ENCODE measurements at places on chromosomes 5 and 9.
A peak's percentile ranks its signal among the peaks of the same experiment; 100 is the strongest.

GRCh38 chr9:25681266-25681665, 3.0 kb upstream of the TUSC1 start:
- DNase-seq: no peak

DNA sequence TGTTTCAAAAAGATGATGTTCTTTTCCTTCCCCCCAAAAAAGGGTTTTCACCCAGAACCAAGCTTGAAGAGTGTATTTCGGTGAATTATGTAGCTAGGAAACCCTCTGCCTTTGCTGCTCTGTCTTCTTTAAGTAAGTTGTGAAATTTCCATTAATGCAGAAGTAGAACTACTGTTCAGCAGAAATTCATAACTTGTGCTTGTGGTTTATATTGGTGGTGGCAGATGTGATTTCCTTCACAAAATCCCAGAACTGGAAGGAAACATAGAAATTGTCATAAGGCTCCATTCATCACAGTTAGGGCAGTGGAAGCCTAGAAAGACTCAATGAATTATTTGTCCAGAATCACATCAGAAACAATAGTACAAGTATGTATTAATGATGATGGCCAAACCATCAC, 42.1 kb upstream of the DAB2 start:
- no peak for DNase-seq

- no peak for DNase-seq
Observed at GRCh38 chr9:130995086-130996011, 13.6 kb upstream of the LAMC3 start.

DNA sequence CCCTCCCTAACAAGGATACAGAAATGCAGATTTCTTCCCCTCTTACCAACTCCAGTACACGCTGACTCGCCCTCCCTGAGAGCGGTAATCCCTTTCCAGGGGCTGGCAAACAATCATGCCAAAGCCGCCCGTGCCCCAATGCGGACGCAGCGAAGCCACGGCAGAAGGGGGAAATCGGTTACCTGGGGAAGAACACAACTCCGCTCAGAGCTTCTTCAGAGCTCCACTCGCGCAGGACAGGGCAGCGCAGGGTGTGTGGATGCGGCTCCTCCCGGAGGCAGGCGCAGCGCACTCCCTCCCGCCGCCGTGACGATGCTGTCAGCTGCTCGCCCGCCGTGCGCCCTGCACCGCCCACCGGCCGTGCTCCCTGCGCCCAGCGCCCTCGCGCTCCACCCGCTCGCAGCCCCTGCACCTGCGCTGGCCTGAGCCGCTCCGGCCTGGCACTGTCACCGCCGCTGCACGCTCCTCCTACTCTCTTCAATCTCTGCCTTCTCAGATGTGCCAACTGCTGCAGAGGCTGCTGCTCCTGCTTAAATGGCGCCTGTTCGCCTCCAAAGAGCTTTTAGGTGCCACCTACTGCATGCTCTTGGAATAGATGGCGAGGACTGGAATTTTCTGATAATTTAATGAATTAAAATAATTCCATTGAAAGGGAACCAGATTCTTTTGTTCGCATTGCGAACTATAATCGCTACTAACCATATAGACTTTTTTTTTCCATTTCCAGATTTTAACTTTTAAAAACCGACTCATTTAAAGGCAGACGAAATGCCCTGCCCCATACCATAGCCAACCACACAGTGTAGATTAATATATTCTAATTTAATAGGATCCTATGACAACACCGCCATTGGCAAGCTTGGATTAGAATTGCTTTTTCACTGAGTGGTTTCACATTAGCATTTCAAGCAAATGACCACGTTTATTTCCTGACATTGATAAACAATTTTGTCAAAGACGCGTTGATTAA, at the start of gene DIRAS2:
Gene DIRAS2 (minus strand): TSS at position 255 of the 970 bp plus-strand sequence. CDS start 28,997 bp downstream, outside the sequence.
- peak; percentile 80 for DNase-seq

GRCh38 chr5:61599370-61600122, 267.5 kb downstream of the ZSWIM6 start:
- peak; percentile 69 for DNase-seq

DNA sequence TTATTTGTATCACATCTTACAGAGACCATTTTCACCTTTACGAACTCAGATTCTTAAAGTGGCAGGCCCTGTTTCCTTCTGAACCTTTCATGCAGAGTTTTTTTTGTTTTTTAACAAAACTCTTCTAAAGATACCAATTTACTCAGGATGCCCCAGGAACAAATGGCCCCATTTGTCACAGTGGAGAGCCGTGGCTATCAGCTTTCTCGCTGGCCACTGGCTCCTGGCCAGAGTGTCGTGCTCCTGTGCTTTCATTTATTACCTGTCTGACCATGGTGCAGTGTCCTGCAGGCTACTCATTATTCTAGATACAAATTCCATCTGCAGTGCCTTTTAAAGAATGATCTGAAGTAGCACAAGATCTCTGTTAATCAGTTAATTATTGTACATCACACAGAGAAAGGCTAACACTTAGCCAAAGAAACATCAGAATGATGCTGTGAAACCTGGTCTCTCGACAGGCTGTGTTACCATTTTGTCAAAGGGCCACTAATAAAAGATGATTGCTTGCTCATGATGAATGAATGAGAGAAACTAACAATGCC, 27.8 kb downstream of the ADRA1B start:
- no peak for DNase-seq

DNA sequence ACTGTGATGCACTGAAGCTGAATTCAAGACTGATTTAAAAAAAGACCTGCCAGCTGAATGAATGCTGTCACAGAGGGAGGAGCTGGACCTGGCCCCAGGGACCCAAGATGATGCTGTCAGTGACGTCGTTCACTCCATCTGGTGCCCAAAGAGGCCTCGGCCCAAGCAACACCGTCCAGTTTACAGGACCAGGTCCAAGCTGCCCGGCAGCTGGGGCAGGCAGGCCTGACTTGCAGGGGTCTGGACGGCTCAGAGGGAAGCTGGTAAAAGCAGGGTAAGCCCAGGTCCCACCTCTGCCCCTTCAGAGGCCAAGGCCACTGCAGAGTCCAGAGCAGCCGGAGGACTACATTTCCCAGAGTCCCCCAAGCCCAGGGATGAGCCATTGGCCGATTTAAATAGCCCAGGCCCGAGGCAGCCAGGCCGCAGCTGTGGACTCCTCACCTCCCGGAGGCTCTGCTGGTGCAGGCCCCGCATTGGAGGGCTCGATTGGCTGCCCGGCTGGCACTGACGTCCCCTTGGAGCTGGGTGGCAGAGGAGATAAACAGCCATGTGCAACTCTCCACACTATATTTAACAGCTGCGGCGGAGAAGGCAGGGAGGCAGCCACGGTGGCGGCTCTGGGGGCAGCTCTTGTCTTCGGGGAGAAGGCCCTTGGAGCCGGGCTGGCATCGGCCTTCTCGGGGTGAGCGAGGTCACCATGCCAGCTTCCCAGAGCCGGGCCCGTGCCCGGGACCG, at the start of gene PLPP7:
Gene PLPP7 (plus strand): TSS at position 423 of the 735 bp plus-strand sequence. CDS start 275 bp downstream, at position 698.
- DNase-seq: no peak

GRCh38 chr5:113693701-113694100, 180.2 kb downstream of the YTHDC2 start:
- no peak for DNase-seq

DNA sequence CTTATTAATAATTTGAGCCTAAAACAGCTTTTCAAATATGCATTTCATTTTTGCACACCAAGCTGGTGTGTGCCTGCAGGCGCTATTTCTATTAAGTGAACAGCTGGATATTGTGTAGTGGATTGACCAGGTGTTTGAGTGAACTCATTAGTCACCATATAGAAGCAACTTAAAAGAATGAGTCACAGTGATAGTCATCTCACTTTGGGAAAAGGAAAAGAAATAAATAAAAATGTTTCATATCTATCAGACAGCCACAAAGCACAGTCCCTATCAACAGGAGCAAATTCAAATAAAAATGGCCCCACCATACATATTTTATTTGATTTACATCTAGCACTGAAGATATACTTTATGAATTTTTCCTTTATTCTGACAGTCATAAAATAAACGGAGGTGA, 456.5 kb upstream of the CDH9 start:
- no peak for DNase-seq

DNA sequence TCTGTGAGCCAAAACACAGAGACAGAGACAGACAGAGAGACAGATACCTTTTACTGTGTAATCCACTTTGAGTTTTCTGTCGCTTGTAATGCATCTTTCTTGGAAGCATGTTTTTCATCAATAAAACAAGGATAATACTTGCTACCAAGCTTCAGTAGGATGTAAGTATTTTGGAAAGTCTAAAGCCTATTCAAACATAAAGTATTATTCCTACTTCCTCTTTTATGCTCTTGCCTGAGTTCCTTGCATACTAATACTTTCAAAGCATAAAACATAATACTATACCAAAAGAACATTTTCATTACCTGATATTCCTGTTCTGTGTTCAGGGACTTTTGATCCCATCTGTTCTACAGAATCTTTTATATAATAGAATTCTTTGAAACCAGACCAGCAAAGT, 64.5 kb upstream of the SLC30A5 start:
- DNase-seq: no peak

DNA sequence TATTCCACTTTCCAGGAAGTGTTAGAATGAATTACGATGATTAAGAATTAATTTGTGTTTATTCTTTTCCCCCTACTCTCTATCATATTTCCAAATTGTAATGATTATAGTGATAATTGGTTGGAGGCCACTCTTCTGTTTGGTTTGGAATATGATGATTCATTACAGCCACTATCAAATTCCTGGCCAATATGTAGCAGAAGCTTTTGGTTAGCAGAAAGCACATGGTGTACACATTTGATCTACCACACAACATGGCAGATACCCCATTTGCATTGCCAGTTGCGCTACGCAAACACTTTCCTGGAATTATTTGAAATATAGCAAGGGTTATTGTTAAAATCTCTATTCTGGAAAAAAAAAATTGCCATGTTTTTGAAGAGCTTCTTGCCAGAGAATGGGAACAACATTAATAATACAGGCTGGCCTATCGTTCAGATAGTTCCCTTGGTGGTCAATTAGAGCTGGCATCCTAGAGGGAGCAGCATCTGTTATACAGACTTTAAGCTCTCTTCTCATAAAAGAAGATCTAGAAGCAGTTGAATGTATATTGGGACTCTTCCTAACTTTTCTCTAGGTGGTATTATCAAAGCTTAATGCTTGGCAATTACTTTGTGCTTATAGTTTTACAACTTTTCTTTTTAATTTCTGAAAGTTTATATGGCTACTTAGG, 455.0 kb upstream of the ACTBL2 start:
- DNase-seq: no peak

- DNase-seq: no peak
Observed at GRCh38 chr9:131578731-131579504, 33.6 kb downstream of the PRRT1B start.

DNA sequence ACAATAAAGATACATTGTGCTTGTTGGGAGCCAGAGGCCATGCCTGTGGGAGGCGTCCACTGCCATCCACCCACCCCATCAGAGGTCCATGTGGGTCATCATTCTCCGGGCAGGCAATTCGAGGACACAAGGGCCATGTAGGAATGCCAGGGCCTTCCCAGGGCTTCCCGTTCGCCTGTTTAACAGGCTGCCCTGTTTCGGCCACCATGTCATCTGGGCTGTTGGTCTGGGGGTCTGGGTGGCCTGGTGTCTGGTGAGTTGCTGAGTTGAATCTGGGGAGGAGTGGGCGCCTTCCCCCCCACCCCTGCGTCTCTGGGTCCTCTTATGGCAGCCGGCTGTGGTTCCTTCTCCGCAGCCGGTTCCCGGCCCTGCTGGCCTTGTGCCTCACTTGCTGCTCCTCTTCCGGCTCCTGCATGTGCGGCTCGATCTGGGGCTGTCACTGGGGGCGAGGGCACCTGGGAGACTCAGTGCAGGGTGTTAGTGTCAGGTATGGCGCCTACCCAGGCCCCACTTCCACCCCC, 117.4 kb downstream of the WNK2 start:
- DNase-seq: no peak

- DNase-seq: no peak
Observed at GRCh38 chr5:161190086-161190485, 338.1 kb upstream of the ATP10B start.

DNA sequence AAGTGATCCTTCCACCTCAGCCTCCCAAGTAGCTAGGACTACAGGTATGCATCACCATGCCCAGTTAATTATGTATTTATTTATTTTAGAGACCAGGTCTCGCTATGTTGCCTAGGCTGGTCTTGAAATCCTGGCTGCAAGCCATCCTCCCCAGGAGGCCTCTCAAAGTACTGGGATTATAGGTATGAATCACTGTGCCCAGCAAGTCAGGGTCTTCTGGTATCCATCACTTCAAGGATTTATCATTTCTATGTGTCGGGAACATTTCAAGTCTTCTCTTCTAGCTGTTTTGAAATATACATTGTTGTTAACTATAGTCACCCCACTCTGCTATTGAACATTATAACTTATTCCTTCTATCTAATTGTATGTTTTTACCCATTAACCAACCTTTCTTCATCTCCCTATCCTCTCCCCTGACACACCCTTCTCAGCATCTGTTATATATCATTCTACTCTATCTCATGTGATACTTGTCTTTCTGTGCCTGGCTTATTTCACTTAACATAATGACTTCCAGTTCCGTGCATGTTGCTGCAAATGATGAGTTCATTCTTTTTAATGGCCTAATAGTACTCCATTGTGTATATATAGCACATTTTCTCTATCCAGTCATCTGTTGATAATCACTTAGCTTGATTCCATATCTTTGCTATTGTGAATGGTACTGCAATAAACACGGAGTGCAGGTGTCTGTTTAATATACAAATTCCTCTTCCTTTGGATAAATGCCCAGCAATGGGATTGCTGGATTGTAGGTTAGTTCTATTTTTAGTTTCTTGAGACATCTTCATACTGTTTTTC, 26.4 kb downstream of the UTP15 start:
- DNase-seq: no peak

- DNase-seq: no peak
Observed at GRCh38 chr5:42832060-42832459, 20.4 kb upstream of the SELENOP start.

DNA sequence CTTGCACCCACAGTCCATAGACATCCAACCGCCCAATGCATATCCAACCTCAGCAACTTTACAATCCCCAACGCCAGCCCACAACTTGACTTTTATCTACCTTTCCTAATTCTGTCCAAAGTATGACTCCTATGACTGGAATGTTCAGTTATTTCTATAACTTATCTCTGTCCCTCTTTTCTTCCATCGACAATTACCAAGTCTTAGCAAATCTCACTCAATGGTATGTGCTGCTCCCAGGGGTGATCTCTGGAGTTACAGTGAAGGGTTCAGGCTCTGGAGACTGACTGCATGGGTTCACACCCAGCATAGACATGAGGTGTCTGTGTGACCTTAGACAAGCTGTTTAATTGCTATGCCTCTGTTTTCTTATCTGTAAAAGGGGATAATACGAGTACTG, 106.9 kb downstream of the SPOCK1 start:
- DNase-seq: no peak

- no peak for DNase-seq
Observed at GRCh38 chr9:89484475-89485404, 13.2 kb downstream of the SEMA4D start.

DNA sequence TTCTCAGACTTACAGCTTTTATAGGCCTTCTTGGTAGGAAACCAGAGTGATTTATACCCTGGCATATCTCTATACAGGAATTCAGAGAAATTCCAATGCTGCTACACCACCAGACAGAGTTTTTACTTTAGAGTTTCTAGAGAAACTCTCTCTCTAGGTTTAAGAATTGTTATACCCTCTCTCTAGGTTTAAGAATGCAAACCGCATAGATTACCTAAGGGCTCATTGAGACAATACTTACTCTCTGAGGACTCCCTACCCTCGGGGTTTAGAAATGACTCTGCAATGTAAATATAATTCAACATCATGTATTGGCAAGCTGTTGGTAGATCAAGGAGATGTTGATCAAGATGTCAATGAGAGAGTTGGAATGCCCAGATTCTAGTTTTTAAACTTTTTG, 15.3 kb upstream of the ELAVL2 start:
- no peak for DNase-seq
